ENCODE measurements at places on chromosomes 1 and 21.

DNA sequence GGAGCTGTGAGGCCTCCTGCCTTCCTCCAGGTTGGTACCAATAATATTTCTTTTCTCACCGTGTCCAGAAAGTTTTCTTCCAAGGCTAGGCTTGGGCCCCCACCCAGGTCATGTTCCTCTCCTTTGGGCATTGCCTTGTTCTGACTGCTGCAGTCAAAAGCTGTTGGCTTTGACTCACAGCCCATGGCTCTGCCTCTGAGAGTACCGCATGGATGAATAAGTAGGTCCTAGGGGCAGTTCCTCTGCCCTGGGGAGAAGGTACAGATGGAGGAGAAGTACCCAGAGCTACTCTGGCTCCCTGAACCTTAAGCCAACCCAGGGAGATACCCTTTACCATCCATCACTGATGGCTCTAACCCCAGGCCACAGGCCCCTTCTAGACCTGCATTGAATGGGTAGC lies 115.0 kb downstream of the NAV1 start:
- DNase-seq: no peak

DNA sequence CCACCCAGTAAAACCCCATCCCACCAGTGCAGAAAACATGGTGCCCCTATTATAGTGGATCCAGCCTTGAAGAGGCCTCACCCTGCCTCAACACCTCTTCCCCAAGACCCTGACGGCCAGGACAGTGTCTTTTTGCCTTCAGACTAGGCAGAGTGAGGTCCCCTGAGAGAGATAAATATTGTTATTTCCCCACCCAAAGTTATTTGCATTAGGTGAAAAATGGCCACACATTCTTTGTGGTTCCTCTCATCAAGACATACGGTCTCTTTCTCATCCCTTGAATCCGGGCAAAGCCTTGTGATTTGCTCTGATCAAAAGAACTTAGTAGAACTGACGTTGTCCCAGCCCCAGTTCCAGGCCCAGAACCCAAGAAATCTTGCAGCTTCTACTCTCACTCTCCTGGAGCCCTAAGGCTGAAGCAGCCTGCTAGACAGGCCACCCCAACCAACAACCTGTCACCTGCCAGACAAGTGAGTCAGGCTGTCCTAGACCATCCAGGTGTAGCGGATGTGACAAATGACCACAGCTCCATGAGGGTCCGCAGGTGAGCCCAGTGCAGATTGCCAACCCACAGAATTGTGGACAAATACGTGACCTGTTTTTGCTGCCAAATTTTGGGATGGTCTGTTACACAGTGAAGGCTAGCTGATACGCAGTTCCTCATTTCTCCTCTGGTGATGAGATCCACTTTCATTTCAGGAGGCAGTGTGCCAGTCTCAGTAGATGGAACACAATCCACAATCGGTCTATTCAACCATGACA lies 8.1 kb upstream of the SSU72 start:
- no peak for DNase-seq

DNA sequence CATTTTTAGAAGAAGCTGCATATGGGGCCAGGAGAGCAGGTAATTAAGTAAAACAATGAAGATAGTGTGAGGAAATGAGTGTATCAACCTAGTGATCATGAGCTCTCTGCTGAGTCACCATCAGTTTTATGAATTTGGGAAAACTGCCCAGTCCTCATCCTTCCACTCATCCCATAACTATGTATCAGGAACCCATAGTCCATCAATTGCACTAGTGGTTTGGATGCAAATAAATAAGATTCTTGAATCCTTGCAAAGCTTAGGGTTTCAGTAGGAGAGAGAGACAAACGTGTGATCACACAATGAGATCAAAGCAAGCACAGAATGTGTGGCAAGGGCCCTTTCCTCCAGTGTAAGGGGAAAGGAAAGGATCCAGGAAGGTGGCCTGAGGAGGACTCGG lies 145.6 kb downstream of the ZZZ3 start:
- DNase-seq: peak; percentile 98

- DNase-seq: no peak
Measured at GRCh38 chr1:100250264-100250663, 630 bp upstream of the DBT start.

DNA sequence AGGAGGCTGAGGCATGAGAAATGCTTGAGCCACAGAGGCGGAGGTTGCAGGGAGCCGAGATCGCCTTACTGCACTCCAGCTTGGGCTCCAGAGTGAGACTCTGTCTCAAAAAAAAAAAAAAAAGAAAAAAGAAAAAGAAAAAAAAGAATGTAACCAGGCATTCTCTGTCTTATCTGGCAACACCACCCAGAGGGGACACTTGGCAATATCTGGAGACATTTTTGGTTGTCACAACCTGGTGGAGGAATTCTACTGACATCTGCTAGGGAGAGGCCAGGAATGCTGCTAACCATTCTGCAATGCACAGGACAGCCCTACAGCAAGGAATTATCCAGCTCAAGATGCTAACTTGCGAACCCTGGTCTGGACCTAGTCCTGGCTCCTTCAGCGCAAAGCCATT lies 2.3 kb upstream of the CNR2 start:
- no peak for DNase-seq

DNA sequence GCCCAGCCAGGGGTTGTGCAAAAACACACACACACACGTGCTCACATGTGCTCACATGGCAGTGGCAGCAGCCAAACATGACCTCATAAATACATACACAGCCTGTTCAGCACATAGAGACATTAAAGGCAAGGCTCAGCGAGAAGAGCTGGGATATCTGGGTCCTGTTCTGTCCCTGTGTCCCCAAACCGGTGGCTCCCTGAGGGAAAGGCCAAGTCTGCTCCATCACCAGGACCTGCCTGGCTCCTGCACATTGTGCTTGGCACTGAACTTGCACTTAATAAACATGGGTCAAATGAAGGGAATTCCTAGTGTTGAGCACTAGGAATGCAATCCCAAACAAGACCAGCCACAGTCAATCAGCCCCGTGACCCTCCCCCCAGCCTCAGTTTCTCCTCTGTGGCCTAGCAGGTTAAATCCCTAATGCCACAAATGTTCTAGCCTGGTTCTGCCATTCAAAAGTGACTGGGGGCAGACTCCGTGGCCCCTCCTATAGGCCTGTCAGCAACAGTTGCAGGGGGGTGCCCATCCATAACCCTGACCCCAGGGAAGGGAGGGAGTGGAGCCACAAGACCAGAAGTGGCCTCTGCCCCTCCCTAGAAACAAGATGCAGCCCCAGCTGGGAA lies 160.9 kb upstream of the VAMP3 start:
- no peak for DNase-seq

DNA sequence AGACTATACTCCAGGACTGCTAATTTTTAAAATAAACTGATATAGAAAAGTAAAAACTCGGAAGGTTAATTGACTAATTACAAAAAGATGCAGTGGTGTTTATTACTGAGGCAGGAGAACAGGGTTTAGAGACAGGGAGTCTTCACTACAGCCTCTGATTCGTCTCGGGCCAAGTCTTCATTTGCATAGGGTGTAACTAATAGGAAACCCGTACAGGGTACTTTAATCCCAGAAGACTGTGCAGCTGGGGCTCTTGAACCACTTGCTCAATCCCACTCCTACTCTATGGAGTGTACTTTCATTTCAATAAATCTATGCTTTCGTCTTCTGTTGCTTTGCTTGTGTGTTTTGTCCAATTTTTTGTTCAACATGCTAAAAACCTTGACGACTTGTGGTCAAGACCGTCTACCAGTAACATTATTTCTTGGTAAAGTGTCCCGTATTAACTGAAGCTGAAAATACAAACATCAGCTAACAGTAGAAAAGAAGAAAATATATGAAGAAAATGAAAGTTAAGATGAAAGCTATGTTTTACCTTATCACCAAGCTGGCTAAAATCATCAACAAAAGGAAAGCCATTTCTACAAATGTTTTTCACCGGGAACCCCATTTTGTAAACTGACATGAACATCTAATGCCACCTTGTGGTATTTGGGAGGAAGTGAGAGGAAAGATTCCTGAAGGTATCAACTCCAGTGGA lies 8.0 kb downstream of the SDHB start:
- DNase-seq: peak; percentile 75

GRCh38 chr1:174791863-174792262 lies 207.9 kb upstream of the CACYBP start:
- no peak for DNase-seq

DNA sequence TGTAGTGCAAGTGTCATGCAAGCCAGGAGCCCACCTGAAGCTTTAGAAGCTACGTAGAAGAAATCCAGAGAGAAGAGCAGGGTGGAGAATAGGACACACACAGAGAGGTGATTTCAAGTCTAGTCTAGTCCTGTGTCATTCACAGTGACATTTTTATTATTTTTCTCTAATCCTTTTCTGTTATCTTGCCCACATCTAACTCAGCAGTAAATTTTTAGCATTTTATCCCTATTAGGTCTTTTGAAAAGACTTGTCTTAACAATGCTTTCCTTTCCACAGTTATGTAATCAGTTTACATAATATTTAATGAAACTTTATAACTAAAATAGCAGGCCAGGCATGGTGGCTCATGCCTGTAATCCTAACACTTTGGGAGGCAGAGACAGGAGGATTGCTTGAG lies 198.6 kb downstream of the ADGRL2 start:
- DNase-seq: no peak

- no peak for DNase-seq
Measured at GRCh38 chr1:214192825-214193643, 87.9 kb upstream of the SMYD2 start.

GRCh38 chr21:35002879-35003722 lies 46.0 kb downstream of the RUNX1 start:
- peak; percentile 75 for DNase-seq

- peak; percentile 31 for DNase-seq
Measured at GRCh38 chr1:40755067-40755466, 28.5 kb upstream of the KCNQ4 start.

DNA sequence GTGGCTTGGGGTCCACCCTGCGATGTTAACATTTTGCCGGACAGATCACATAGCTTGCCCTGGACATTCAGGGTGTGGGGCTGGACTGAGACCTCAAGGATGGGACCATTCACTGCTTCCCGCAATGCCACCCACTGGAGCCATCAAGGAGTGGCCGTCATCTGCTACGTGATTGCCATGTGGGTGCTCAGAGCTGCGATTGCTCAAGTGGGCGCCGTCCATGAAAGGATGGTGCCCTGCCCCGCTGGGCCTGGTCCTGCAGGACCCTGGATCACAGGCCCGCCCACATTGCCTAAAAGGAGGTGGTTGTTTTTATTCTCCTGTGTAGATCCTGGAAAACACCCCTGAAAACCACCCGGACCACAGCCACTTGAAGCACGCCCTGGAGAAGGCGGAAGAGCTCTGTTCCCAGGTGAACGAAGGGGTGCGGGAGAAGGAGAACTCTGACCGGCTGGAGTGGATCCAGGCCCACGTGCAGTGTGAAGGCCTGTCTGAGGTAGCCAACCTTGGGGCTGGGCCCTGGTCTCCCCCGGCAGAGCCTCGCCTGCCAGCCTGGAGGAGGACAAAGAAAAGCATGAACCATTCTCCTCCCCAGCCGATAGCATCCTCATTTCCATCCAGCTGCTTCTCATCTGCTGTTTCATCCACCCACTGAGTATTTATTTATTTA lies 40.4 kb downstream of the ATP5PO start:
- DNase-seq: no peak

- no peak for DNase-seq
Measured at GRCh38 chr21:44532712-44533111, 7.3 kb downstream of the KRTAP10-1 start.

DNA sequence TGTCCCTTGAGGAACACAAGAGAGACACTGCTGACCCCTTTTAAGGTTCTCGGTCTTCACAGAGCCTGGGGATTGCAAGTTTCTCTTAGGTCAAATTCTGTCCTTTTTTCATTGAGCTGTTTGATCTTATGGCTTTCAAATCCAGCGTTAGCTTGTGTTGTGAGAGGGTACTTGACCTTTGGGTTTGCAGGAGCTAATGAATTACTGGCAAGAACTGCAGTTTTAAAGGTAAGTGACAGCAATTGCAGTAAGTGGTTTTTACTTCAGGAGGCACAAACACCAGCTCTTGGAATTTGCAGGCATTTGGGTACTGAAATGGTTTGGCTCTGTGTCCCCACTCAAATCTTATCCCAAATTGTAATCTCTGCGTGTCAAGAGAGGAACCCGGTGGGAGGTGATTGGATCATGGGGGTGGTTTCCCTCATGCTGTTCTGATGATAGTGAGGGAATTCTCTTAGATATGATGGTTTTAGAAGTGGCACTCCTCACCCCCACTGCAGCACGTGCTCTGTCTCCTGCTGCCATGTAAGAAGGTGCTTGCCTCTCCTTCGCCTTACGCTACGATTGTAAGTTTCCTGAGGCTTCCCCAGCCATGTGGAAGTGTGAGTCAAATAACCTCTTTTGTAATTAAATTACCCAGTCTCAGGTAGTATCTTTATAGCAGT lies 134.5 kb upstream of the LYPLAL1 start:
- DNase-seq: no peak

- DNase-seq: peak; percentile 35
Measured at GRCh38 chr21:31752352-31752751, 20.4 kb upstream of the SCAF4 start.

GRCh38 chr1:8016210-8016894 lies 9.8 kb downstream of the ERRFI1 start:
- no peak for DNase-seq

- peak; percentile 1 for DNase-seq
Measured at GRCh38 chr1:42646056-42646455, 12.2 kb upstream of the PPIH start.

GRCh38 chr1:58883888-58884482 lies 100.1 kb upstream of the JUN start:
- DNase-seq: no peak

DNA sequence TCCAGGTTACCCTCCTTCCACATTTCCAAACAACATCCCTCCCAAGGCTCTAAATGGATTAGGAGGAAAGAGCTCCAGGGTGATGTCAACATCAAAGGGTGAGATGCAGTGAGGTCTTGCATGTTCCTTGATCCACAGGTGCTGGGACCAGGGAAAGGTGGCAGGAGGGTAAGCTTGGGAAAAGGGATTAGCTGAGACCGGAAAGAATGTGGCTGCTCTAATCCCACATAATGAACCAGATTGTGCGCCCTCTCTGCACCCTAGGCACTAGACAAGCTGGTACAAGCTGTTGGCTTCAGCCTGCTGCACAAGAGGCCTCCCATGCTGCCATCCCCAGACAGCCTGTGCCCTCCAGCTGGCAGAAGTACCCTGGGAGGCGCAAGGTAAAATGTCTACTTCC lies 34.9 kb downstream of the PLXNA2 start:
- DNase-seq: no peak

- DNase-seq: no peak
Measured at GRCh38 chr1:177010211-177010825, 154.2 kb downstream of the ASTN1 start.

GRCh38 chr1:87592156-87592555 lies 263.5 kb downstream of the LMO4 start:
- no peak for DNase-seq

- DNase-seq: no peak
Measured at GRCh38 chr1:222759451-222760035, 22.5 kb downstream of the FAM177B start.

DNA sequence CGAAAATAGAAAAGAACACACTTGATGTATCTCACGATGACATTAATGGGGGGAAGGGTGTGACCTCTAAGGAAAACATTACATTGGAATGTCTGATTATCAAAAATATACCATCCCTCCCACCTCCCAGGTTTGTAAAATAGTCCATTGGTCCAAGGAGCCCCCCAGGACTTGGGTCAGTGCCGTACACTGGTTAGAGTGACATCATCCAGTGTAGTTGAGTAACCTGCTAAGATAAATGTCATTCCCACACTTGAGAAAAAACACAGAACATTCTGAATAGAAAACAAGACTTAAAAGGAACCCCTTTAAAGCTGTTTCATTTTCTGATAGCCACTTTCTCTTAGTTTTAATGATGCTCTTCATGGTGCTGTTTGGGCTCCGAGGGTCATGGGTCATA lies 15.2 kb downstream of the DDX20 start:
- no peak for DNase-seq

GRCh38 chr21:36489776-36490165 lies 9.8 kb upstream of the CLDN14 start:
- DNase-seq: no peak
